ENCODE measurements at places on chromosomes 16 and 17. TPM values are rescaled to one million over a fixed set of nuclear protein-coding genes. Genes with fewer than 3 reads are reported as not detected.

KRTAP4-16 gene
- not detected for total RNA-seq

ACAP1 gene
- 3.7 TPM for total RNA-seq

NAE1 gene
- total RNA-seq: 73.7 TPM

PCGF2 gene
- 36.0 TPM for total RNA-seq

PMFBP1 gene
- 0.12 TPM for total RNA-seq

OR4D1 gene
- total RNA-seq: not detected

DHX58 gene
- 0.45 TPM for total RNA-seq

FBXW10 gene
- total RNA-seq: 0.97 TPM

DOC2B gene
- 1.8 TPM for total RNA-seq

OTOA gene
- 0.10 TPM for total RNA-seq

CD300H gene
- total RNA-seq: 0.27 TPM

SRL gene
- 0.06 TPM for total RNA-seq

KRT40 gene
- total RNA-seq: not detected

ABCC6 gene
- total RNA-seq: 0.99 TPM

PIRT gene
- not detected for total RNA-seq

TMC8 gene
- 0.22 TPM for total RNA-seq

MEIOB gene
- total RNA-seq: 1.4 TPM

C17orf58 gene
- total RNA-seq: 16.4 TPM

GNGT2 gene
- 1.1 TPM for total RNA-seq

PTX4 gene
- not detected for total RNA-seq

KRTAP4-5 gene
- total RNA-seq: not detected

ITPRIPL2 gene
- 12.0 TPM for total RNA-seq

MARVELD3 gene
- 0.24 TPM for total RNA-seq

GINS3 gene
- 24.3 TPM for total RNA-seq

CCDC200 gene
- 0.12 TPM for total RNA-seq

ABCC12 gene
- total RNA-seq: 0.05 TPM

MAPT gene
- 1.5 TPM for total RNA-seq

RPRML gene
- total RNA-seq: 0.40 TPM

RNF112 gene
- 0.48 TPM for total RNA-seq

OR1F1 gene
- total RNA-seq: 0.31 TPM

MARCHF10 gene
- 0.88 TPM for total RNA-seq

ORC6 gene
- total RNA-seq: 46.6 TPM

PMM2 gene
- 90.0 TPM for total RNA-seq

KRT25 gene
- total RNA-seq: not detected

Measured in A549 treated with Hydrocortisone at 1 μM for 4 hours (cell line).